ENCODE measurements at places on chromosomes 5 and 9.

GRCh38 chr5:123086376-123087055, 2.5 kb upstream of the PRDM6 start:
- no peak for DNase-seq

DNA sequence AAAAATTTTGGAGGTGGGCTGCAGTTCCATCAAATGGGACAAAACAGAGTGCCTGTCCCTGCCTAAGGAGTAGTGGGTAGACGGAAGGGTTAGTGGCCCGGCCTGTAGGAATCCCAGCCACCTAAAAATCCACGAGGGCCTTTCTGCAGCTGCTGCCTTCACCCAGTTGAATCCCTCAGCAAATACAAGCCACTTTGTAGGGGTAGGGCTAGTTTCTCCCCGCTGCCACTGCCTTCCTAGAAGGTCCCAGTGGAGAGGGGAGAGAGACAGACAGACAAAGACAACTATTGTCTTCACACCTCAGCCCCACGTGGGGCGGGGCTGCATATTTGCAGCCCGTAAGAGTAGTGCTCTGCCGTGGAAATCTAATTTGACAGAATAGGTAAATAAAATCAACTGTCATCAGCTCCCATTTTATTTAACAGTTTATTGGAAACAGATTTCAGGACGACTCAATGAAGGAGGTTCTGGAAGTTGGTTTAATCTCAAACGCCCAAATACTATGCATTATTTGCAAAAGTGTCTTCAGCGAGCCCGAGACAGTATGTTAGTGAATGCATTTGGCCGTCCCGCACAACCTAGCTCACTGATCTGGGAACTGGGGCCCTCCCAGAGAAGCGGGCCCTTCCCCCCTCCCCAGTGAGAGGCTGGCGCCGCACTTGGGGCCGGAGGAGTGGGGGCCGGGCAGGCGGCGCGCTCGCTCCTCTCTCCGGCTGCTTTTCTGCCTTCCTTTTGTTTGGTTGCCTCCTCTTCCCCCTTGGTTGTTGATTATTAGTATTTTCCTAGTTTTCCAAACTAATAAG, 67.6 kb upstream of the TBCA start:
- DNase-seq, result no peak

DNA sequence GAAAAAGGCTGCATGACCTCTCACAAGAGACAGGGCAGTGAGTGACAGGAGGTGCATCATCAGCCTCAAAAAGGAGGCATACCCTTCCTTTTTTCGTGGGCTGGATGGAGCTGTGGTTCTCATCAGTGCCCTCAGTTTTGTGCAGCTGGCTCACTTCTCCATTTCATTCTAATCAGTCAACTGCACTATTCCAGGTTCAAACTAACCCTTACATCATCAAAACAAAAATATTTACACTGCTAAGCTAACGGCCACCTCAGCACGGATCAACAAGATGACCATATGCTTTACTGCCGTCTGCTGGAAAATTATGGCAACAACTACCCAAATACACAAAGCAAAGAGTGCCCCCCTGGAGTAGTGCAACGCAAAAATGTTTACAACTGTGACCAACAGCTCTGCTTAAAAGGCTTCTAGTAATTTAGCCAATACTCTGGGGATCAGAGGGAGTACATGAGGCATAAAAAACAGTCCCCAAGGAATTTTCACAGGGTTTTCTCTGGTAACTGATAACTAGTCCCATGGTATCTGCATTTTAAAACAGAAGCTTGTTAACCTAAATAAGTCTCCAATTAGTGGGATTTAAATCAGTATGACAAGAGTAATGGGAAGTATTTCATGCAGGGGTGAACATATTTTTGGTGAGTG, 10.8 kb downstream of the KCNV2 start:
- DNase-seq, result no peak

DNA sequence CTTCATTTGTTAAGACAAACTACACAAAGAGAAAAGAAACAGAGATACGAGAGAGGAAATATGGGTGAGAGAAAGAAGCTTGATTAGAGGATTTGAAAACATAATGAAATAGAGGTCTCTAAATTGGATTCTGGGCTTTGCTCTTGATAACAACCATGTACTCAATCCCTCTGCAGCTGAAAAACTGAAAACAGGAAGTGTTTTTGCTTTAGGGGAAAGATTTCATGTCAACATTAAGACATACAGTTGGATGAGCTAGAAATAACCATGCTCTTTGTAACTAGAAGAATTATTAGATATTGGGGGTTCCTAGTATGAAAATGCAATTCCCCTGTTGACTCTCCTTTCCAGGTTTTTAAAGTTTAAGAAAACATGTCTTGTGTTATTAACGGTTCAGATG, 21.9 kb downstream of the CRHBP start:
- DNase-seq, result no peak

DNA sequence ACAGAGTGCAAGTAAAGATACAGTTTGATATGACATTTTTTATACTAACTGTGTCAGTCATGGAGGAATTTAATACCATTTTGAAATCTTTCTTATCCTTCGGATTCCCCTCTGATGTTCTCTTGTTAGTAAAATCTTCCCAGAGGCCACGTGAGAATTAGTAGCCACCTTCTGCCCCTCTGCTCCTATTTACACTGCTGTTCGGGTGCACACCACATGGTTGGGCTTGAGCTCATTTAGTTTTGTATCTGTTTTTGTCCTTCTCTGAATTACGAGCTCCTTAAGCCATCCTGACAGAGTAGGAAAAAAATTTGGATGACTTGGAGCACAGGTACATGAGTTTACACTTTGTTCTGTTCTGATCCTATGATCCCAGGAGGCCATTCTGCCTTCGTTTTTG, 109.7 kb downstream of the SV2C start:
- DNase-seq, result no peak

DNA sequence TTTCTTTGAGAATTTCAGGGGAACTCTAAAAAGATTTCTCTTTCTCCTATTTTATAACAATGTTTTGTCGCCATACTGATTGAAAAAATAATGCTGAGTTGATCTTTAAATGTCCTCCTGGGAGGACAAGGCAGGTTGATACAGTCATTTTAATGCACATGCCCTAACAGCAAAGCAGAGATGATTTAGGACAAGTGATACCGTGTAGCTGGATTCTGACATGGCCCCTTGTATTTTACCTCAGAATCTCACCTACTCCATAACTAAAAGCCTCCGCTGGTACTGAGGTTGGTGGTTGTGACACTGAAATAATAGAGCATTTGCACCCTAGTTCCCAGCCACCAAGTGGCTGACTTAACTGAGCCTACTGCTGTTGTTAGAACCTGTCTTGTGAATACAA, 811 bp upstream of the LRRTM2 start:
- DNase-seq, result no peak

- DNase-seq, result no peak
Observed at GRCh38 chr9:96557921-96558320, 61.7 kb downstream of the CDC14B start.

DNA sequence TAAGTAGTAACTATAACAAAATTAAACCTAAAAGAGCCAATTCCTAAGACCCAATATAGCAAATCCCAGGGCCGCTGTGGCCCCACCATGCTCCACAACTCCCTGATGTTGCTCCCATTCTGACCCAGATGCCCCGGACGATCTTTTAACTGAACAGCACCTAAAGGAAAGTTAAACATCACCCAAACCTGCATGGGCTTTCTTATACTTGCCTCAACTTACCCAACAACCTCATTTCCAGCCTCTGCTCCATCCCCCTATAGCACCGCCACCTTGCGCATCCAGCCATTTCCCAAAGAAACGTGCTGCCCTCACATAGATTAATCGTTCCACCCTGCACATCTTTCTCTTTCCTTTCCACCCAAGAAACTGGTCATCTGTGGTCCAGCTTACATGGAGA, 54.6 kb downstream of the ZNF354C start:
- DNase-seq, result no peak

- no peak for DNase-seq
Observed at GRCh38 chr9:132167192-132167591, 5.3 kb downstream of the NTNG2 start.

GRCh38 chr5:14143546-14143840, 351 bp downstream of the TRIO start:
- DNase-seq, result no peak

DNA sequence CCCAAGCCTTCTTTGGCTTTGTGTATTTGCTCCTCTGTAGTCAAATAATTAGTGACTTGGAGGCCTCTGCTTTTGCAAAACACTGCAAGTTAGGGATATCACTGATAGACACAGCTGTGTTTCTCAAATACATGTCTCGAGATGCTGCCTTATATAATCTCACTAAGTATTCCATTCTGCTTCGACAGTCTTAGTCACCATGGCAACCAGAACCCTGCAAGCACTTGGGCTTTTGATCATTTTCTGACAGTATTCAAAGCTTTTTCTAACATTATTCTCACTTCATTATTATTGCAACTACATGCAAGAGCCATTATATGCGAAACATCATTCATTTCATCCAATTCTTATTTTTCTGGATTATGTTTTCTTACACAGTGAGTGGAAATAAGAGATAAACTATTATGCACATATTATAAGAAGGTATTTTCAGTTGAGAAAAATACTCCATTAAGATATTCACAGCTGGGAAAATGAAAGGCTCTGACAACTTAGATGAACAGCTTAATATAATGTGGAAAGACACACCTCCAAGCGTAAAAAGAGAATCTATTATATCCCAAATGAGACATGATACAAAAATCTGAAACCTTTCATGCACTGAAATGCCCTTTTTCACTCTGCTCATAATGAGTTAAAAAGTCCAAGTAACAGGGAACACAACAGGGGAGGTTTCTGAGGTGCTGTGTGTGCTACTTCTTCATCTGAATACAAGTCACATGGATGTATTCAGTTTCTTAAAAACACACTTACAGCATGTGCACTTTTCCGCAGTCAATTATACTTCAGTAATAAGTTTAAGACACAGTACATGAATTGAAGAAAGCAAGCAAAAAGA, 93.9 kb downstream of the SCAI start:
- DNase-seq, result no peak

All from sciatic nerve (tissue), 2 donors.